ENCODE measurements at places on chromosomes 5 and 9.

- DNase-seq, result no peak
These were observed 122.5 kb downstream of the SCAMP1 start for GRCh38 chr5:78482948-78483347.

GRCh38 chr9:70517926-70518610, 103.6 kb upstream of the KLF9 start:
- DNase-seq, result peak; percentile 15

- DNase-seq, result no peak
These were observed 136.2 kb downstream of the TARS1 start for GRCh38 chr5:33576726-33577590.

GRCh38 chr9:102569436-102569835, 425.7 kb upstream of the CYLC2 start:
- no peak for DNase-seq

DNA sequence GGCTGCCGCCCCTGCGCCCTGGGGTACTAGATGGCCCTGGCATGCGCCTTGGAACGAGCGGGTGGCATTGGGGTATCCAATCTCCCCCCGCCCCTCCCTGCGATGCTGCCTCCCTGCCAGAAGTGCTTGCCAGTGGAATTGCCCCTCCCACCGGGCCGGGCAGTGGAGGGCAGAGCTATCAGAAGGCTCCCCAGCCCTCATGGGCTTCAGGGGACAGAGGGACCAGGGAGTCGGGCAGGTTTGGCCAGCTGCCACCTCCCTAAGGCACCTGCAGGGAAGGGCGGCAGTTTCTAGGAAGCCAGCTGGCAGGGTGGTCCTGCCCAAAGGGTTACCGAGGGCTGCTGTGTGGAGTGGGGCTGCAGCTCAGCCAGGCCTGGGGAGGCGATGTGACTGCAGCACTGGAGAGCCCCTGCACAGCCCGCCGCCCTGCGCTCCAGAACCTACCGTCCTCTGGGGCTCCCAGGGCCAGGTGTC, 52.8 kb upstream of the EGFL7 start:
- DNase-seq, result no peak

DNA sequence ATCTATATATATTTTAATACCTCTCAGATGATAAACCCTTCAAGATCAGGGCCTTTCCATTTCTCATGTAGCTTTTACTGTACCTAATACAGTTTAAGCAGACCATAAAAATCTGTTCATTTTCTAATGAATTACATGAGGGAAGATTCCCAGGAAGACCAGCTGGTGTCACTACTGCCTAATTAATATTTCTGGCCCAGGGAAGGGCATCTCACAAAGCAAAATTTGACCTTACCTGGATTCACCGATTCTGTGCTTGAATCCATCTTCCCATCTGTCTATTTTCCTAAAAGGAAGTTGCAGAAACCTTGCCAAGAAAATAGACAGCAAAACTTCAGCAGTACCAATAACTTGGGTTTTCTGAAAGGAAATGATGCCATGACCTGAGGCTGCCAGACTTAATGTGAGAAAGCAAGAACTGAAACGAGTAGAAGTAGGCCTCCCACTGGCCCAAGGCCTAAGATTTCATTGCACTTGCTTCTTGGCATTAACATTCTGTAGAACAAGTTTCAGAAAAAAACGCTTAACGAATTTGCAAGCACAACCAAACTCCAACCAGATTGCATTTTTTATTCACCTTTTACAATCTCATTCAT, 83.0 kb upstream of the GLIS3 start:
- peak; percentile 42 for DNase-seq

- DNase-seq, result no peak
These were observed 168.1 kb upstream of the DMRT1 start for GRCh38 chr9:673264-673965.

DNA sequence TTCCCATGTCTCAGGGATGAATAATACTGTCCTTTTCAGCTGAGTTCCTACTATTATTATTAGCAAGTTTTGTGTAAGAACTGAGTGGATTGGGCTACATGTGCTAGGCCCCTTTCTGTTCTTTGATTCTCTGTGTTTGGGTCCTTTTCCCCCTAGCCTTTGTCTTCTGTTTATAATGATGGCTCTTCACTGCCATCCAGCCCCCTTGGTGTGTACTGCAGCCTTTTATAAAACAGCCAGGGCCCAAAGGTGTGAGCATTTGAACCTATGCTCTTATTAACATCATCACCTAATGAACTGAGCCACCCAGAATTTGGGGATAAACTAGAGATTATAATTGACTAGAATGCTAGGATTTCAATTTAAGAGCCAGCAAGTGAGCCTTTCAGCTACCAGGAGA, 52.6 kb downstream of the PLAC8L1 start:
- DNase-seq, result no peak

DNA sequence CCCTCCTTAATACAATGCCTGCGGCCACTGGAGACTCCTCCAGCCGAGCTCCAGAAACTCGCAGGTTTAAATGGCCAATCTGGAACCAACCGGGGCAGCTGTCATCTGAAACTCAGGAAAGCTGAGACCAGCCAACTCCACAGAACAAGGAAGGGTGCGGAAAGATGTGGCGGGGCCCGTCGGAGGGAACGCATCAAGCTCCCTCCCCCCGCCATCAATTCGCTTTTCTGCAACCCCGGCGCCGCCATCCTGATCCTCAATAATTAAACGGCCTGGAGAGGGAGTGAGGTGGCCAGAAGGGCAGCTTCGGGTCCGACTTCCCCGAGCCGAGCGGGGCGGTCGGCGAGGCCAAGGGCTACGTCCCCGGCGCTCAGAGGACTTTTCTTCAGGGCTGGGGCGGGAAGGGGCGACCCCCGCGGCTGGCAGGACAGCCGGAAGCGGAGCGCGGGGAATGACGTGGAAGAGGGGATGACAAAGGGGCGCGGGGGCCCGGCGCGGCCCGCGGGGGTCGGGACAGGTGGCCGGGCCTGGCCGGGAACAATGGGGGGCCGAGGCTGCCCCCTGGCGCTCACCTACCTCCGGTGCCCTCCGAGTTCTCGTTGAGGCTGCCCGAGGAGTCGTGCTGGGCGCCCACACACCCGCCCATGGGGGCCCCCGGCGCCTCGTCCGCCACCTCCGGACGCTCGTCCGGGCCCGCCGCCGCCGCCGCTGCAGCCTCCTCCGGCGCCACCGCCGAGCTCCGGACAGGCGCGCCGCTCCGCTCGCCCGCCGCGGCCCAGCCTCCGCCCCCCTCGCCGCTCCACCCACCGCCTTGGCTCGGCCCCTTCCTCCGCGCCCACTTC, at the start of gene UBTD2:
TSS of gene UBTD2 (minus strand) at position 745 of the 842 bp plus-strand sequence. CDS start at position 646, 99 bp downstream.
- peak; percentile 63 for DNase-seq

GRCh38 chr9:136232969-136233368, 12.6 kb downstream of the QSOX2 start:
- peak; percentile 28 for DNase-seq

- DNase-seq, result no peak
These were observed 1856.5 kb upstream of the CDH6 start for GRCh38 chr5:29337030-29337429.

DNA sequence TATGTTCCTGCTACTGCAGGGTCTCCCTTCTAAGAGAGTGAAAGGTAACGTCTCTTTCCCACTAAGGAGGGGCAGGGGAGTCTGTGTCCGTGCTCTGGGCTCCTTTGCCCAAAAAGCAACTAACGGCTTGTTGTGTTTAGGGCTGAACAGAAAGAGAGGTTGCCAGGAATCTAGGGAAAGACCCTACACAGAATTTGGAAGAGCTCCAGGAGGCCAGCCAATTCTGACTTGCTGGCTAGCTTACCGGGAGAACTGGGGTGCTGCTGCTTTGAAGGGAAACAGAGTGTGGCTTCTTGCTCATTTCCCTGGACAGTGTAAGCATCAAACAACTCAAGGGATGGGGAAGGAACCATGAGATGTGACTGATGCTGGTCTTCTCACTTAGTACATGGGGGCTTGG, 176.1 kb downstream of the GADD45G start:
- no peak for DNase-seq

- no peak for DNase-seq
These were observed 404.4 kb downstream of the ZNF608 start for GRCh38 chr5:124342027-124342471.

DNA sequence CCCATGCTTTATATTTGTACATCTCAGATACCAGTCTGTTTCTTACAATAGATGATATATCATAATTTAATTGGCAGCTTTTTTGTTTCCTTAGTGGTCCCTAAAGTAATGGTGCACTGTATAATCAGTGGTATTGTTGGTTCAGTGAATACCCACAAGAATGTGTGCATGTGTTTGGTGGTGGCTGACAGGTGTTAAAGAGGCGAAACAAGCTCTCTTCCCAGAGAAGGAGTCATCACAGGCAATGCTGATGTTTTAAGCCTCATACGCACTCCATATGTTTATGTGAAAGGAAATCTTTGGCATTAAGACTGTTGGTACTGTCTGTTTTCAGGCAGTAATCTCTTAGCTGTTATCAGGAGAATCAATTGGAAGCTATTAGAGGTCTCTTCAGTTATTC, 49.2 kb upstream of the KIAA1958 start:
- DNase-seq, result no peak

- DNase-seq, result no peak
These were observed 16.2 kb upstream of the ERAP1 start for GRCh38 chr5:96823900-96824380.

DNA sequence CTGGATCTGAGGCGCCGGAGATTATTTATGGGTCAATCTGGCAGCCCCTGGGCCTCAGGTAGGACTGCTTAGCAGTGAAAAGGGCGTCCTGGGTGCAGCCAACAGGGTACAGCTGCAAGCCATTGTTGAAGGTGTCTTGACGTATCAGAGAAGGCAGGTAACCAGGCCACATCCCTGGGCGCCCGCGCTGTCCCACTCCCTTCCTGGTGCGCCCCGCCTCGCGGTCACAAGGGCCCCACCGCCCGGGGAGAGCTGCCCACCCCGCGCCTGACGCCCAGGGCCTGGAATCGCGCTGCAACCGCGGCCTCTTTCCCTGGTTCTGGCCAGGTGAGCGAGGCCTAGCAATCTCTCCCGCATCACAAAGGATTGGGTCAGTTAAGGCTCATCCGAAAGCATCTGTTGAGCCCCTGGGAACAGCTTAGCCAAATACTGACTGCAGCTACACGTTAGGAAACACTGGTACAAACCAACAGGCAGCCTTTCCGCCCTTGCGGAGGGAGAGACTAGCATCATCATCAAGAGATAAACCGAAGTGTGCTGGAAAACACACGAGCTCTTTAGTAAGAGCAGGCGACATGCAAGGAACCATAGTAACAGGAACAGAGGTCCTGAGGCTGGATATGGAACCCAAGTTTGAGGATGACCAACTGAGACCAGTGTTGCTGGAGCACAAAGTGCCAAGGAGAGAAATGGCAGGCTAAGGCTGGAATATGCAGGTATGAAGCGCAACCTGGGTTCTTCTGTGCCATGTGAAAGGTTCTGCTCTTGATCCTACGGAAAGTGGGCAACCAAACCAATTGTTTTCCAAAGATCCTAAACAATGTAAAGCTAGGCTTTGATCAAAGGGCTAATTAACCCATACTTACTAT, 3.6 kb downstream of the RPS23 start:
- DNase-seq, result no peak

- no peak for DNase-seq
These were observed 32.8 kb upstream of the GALNT10 start for GRCh38 chr5:154157483-154158378.

DNA sequence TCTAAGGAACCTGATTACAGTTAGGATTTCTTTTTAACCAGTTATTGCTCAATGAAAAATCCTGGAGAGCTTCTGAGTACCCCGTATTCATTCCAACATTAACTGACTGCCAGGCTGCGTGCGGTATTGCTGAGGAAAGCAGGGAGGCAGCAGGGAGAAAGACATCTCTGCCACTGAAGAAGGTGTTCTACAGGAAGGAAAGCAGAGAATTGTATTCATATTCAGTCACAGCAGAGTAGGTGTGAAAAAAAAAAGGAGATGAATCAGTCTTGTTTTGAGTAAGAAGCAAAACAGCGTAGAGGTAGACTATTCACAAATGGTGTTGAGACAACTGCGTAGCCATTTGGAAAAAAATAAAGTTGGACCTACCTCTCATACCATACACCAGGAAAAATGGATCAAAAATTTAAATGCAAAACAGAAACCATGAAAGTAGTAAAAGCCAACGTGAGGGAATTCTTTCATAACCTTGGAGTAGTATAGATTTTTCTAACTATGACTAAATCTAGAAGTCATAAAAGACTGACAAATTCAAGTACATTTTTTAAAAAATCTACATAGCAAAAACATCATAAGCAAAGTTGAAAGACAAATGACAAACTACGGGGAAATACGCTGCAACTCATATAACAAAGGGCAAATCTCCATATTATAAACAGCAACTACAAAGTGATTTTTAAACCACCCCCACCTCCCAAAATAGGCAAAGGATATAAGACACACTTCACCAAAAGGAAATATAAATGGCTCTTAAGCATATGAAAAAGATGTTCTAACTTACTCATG, 9.9 kb upstream of the NR4A3 start:
- DNase-seq, result no peak

GRCh38 chr5:38529955-38530646, 26.3 kb downstream of the LIFR start:
- DNase-seq, result no peak

GRCh38 chr5:100175346-100175745, 359.8 kb upstream of the FAM174A start:
- no peak for DNase-seq

DNA sequence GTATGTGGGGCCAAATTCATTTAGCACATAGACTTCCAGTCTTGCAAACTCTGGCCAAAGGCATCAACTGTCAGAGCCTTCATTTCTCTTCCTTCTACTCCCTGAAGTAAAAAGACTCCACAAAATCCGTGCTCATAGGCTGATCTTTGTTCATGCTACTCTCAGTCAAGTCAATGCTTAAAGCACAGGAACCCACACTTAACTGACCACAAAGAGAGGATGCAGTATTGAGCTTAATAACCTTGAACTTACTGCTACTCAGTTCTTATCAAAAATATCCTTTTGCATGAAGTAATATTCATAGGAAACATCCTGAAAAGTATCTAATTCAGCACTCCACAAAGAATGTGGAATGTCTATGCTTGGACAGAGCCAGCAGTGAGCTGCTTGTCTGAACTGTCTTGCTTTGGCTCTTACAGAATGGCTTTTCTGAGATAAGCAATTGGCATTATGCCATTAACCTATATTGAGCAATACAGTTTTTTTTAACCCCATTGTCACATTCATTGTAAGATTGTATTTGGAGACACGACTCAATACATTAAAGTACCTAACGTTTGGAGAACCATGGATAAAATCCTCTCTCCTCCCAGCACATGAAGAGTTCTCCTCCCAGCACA, 21.7 kb downstream of the LPAR1 start:
- DNase-seq, result peak; percentile 61

DNA sequence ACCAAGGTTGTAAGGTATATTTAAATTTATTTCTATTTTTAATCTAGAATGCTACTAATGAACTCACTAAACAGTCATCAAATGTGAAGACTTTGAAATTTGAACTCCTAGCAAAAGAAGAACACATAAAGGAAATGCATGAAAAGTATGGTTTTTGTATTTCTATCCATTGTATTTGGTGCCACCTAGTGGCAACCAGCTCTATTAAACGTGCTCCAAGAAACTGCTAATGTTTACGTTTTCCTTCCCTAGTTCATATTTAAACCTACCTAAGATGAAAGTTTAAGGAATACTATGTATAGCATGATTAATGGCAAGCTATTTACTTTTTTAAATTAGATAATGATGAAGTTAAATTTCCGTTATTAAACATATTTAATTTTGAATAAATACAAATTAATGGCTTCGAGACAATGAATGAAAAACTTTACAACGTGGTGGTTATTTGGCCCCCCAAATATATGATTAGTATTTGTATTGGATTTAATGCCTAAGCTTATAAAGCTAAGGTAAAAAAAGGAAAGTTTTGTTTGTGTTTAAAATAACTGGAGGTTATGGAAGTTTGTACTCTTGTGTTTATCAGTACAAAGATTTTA, 115.9 kb upstream of the SH3GL2 start:
- DNase-seq, result peak; percentile 67

Data from common myeloid progenitor, CD34-positive (primary cell).